Right lobe of liver (tissue), 6 donors: ENCODE measurements at places on chromosomes 12 and 14.

- DNase-seq = no peak
These were observed 3.4 kb downstream of the ARG2 start for GRCh38 chr14:67623114-67623513.

DNA sequence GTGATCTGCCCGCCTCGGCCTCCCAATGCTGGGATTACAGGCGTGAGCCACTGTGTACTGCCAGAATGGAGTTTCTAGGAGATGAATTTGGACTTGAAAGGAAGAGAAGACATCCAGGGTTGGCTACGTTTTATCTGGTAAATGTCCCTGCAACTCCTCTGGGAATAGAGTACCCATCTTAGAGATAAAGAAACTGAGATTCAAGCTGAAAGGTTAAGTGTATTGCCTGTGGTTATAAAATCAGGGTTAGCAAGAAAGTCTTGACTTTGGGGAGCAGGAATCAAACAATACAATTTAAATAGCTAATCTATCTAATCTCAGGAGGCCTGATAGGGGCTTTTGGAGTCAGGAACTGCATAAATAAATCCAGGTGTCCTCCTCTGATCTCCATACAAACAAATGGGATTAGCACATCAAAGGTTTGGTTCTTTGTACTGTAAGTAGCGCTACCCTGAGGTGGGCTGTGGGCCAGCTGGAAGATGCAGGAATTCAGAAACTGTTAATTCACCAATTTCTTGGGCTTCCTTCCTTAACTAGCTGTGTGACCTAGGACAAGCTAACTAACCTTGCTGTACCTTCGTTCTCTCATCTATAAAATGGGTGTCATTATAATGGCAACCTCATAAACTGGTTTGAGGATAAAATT lies 45.1 kb downstream of the TBX3 start:
- no peak for DNase-seq

DNA sequence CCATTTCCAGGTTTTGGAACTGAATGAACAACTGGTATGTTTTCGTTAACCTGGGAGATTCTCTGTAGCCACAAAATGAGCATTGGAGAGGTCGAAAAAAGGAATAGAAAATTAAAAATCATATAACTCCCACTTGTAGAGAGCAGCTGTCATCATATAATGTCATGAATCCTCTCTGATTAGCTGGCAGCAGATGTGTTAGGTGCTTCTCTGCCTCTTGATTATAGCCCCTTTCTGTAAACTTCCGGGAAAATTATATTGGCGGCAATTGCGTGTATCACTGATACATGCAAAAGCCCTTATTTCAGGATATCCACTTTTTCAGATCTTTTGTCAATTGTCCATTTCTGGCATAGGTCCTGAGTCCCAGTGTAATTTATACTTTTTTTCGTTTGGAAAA lies 31.7 kb downstream of the FGD4 start:
- DNase-seq = no peak

DNA sequence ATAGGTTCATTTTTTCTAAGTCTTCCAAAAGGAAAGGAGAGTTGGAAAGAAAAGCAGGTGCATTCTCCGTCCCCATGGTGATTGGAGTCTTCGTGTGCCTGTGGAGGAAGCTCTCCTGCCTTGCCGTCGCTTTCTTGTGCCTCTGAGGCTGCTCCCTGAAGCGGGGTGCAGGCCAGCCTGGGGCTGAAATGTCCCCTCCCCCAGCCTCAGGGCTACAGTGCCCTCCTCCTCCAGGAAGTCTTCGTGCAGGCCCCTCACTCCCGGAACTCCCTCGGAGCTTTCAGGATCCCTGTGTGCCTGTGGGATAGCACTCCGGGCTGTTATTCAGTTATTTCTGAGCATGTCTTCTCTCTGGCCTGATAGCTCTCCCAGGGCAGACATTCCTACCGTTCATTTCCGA lies 569.2 kb downstream of the VRK1 start:
- DNase-seq = no peak

DNA sequence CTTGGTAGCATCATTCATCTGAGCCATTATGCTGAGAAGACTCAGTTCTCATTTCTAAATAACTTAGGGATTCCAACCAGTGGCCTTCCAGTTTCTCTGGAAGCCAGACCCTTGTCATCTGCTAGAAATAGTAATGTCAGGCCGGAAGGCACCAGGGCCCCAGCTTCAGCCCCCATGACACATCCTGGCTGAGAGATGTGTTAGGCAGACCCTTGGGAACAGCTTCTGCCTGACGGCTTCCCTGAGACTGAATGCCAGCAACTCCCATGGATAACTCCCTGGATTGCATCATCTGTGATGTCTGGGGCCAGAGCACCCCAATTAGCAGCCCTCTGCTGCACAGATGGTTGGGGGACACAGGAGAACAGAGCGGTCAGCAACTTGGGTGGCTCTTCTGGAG lies 583.5 kb upstream of the TBX3 start:
- DNase-seq = no peak
